Activated effector memory CD4-positive, alpha-beta T cell treated with Interleukin-2 at 50 U/mL for 16 hours (primary cell): ENCODE measurements at places on chromosomes 11 and 22.

DNA sequence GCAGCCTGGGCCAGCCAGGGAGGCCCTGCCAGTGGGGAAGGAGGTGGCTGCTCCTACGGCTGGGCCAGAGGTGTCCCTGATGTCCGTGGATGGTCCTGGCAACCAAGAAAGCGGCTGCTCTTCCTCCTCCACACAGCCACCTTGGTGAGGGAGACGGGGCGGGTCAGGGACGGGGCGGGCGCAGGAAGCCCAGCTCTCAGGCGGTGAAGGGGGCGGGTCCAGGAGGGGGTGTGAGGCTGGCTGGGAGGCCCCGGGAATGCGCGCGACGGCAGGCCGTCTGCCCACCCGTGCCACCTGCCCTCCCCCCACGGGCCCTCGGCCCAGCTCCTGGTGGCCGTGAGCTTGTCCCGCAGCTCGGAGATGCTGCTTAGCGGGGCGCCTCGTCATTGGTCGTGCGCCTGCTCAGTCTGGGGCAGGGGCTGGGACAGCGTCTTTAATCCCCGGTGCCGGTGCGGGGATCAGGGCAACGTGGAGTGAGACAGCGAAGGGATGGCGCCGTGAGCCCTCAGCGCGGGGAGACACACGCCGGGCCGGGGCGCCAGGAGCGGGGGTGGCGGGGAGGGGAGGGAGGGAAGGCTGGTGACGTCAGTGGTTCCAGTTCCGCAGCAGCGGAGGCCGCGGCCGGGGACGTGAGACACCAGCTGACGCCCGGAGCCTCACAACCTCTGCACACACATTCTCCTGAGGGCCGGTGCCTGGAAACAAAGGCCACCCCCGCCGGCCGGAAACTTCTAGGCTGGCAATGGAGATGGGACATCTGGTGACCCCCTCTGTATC, 6.7 kb upstream of the BRSK2 start:
- DNase-seq, result peak; percentile 65

DNA sequence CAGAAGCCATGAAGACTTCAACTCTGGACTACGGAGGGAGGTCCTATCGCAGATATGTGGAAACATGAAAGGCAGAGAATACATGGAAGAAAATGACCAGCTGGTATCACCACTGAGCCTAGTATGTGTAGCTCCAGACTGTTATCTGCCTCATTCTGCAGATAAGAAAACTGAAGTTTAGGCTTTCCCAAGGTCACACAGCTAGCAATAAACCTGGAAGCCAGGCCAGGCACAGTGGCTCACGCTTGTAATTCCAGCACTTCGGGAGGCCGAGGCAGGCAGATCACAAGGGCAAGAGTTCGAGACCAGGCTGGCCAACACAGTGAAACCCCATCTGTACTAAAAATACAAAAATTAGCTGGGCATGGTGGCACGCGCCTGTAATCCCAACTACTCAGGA, 15.6 kb upstream of the VWCE start:
- no peak for DNase-seq

DNA sequence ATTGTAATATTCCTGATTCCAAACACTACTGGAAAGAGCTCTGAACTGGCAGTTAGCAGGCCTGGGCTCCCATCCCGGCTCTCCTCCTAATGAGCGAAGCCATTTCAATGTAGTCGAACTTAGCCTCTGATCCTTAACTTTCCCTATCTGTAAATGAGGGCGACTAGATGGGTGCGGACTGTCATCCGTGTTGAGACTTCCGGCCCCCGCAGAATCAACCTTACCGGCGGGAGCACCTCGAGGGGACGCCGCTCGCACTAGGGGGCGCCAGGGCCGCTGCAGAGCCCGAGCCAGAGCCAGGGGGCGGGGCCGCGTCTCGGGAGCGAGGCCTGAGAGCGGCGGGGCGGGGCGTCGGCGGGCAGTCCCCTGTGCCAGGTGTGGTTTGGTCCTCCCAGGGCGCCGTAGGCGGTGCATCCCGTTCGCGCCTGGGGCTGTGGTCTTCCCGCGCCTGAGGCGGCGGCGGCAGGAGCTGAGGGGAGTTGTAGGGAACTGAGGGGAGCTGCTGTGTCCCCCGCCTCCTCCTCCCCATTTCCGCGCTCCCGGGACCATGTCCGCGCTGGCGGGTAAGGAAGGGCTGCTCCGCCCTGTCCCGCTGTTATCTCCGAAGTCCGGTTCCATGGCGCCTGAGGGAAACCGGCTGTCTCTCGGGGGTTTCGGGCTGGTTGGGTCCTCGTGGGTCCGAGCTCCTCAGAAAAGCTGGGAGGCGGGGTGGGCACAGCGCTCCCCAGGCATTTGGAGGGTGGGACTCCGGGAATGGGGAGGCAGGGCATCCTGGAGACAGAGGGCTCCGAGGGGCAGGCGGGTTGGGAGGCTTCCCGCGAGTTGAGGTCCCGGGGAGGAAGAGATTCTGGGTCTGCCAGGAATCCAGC, at the start of gene LIMK2:
Gene LIMK2, plus strand, starts transcription at position 437 of the 869 bp plus-strand sequence. Its CDS starts 111 bp downstream, at position 548.
- peak; percentile 96 for DNase-seq

DNA sequence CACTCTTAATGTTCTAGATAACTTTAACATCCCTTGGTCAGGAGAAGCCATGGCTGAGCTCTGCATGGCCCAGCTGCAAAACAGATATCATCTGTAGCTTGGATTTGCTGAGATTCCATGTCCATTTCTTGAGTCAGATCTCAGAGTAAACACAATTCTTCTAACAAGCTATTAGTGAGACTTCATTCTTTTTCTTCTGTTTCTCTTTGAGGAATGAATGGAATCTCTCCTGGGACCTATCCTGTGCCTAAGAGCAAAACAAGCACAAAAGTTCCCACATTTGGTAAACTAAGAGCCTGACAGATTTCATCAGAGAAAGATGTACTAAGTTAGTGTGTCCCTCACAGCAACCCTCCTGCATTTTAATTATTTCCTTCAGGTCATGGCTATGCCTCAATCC, 142.8 kb downstream of the MAML2 start:
- DNase-seq, result no peak

DNA sequence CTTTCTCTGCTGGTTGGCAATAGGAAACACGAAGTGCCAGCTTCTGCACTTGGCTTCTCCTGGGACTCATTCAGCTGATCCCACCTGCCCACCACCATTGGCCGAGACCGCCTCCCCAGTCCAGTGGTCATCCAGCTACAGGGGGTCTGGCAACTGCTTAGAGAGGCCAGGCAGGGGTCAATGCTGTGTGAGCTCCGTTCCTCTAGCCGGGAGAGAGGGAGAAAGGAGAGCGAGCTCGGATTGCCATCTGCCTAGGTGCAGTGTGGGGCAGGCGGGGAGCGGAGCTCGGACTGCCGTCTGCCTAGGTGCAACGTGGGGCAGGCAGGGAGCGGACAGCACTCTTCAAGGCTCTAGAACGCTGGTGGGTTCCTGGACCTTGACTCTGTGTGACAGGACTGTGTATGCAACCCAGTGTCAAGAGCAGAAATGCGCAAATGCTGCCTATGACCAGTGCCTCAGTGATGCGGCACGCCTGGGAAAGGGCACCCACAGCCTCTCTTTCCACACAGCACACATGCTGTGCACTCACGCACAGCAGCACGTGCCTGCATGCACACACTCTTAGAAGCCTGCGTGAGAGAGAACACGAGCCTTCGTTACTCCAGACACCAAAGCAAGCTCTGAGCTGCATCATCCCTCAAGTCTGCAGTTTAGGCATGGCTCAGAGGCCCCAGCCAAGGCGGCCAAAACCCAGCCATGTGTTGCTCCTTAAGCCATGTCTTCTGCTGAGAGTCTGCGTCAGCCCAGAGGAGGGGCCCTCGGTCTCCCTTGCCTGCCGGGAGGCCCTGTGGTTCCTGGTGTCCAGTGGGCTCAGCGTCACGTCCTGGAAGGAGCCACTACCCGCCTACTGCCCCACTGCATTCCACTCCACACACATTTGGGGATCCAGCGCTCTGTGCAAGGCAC, 26.8 kb upstream of the JAM3 start:
- no peak for DNase-seq

DNA sequence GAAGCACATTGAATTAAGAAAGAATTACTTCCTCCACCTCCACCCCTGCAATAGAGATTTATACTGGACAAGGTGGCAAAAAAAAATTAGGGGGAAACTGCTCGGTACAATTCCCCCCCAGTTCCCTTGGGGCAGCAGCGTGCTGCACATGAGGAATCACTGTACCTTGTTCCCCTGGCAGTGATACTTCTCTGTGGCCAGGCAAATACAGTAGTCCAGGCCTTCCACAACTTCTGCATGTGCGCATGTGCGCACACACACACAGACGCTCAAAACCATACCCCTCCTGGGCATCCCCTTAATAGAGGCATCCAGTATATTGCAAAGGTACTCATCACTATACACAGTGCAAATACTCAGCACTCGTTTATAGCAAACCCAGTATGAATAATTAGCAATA, 68.9 kb downstream of the ARFGAP2 start:
- DNase-seq, result no peak

DNA sequence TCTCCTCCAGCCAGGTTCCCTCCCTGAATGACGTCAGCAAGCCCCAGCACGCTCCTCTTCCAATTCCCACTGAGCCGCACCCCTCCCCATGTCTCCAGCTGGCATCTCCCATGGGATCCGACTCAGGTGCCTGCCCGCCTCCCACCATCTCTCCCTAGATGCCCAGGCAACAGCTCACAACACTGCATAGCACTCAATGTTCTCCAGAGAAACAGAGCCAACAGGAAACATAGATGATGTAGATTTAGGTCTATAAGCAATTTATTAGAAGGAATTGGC, 532.3 kb downstream of the BRD1 start:
- DNase-seq, result no peak

- no peak for DNase-seq
Measured at GRCh38 chr22:48491451-48491941, 1336.2 kb downstream of the BRD1 start.

DNA sequence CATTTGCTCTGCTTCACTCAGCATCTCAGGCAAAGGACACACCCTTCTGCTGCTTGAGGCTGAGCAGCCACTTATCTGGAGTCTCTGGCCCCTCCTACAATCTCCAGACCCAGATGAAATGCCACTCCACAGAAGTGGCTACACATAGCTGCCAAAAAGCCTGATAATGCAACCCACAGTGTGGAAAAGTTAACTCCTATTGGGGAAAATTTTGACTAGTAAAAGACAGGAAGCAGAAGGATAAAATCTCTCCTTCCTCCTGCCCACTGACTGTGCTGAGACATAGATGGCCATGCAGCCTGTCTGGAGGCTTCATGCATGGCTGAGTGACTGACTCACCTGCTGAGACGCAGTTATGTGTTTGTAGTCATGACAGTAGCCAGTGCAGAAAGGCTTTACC, 92.3 kb upstream of the TEAD1 start:
- DNase-seq, result no peak

- no peak for DNase-seq
Measured at GRCh38 chr22:39685336-39686177, 115.0 kb downstream of the CACNA1I start.

GRCh38 chr11:73170140-73170539, 28.0 kb upstream of the FCHSD2 start:
- DNase-seq, result no peak

DNA sequence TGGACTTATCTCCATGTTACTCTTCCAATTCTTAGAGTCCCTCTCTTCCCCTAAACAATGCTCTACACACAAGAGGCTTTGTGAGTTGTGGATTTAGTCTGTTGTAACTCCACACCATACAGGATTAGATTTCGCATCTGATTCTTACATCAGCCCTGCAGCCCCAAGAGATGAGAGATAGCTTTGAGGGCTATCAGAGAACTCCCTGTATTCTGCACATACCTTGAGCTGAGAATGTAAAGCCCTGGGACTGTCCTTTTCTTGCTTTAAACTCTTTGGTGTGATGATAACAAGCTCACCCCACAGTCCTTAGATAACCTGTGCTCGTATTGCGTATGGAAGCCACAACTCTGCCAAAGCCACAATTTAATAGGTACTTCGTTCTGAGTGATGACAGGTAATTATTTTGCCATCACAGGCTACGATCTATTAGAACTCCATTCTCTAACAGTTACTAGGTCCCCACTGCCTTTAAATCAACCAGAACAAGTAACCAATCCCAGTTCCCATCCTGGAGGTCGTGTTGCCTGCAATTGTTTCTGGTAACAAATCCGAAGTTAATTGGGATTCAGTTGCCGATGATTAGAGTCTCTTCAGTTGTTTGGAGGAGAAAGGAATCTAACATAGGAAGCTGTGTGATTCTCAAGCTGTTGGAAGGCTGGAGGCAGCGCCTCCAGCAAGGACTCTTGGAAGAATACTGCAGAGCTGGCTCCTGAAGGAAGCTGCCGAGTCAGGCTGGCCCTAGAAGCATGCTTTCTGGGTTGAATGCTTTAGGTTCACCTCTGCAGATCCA, 1.3 kb upstream of the PARVG start:
- no peak for DNase-seq

DNA sequence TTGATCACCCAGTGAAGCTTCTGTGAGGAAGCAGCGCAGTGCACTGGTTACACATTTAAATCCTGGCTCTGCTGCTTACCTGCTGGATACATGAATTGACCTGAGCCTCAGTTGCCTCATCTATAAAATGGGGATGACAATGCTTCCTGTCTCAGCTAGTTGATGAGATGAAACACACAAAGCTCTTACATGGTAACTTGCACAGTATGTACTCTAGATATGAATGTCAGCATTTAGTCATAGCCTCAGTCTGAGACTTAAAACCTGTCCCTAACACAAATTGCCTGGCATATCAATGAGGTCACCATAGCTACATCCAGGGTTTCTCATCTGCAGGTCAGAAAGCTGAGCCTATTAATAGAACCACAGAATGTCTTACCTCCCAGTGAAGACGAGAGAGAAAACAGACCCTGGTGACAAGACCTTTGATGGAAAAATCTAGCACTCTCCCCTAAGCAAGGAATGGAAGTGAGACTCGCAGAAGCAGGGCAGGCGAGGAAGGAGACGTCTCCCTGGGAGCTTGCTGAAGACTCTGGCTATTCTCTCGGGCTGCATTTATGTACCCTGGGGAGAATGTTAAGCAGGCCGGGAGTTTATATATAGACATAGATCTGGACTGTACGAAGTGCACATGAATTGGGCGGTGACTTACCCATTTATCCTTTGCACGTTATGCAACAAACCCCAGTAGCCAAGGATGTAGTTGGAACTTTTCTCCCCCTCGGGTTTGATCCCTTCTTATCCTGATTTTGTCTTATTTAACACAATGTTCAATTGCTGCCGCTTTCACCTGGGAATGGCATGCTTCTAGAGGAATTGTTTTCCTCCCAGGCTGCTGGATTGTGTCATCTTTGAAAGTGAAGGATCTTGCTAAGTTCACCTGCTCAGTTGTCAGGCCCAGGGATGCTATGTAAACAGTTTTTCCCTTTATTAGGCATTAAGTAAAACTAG, 18.0 kb downstream of the SDHAF2 start:
- no peak for DNase-seq

- no peak for DNase-seq
Measured at GRCh38 chr22:22318723-22319465, 74.3 kb downstream of the VPREB1 start.

DNA sequence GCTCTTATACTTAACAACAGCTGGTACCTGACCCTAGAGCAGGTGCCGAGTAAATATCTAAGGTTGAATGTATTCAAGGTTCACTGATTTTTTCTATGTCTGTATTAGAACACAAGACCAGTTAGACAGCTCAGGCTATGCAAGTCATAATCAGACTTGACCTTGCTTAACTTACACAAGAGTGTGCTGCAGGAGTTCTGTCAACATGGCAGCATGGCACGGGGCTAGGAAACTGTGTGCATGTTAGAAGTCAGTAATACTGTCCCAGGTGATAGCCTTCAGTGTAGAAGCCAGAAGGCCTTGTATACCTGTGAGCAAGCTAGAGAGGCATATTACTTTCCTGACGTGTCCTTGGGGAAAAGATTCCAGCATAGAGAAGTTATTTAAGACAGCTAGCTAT, 253.1 kb downstream of the FAT3 start:
- DNase-seq, result no peak

- DNase-seq, result peak; percentile 52
Measured at GRCh38 chr22:38873469-38874411, 1.7 kb upstream of the CBX6 start.

- DNase-seq, result no peak
Measured at GRCh38 chr22:48797731-48798130, 1029.9 kb downstream of the BRD1 start.
